ENCODE measurements at places on chromosomes 1 and 21.

GRCh38 chr1:230105754-230106625, 39.0 kb downstream of the GALNT2 start:
- DNase-seq = no peak

DNA sequence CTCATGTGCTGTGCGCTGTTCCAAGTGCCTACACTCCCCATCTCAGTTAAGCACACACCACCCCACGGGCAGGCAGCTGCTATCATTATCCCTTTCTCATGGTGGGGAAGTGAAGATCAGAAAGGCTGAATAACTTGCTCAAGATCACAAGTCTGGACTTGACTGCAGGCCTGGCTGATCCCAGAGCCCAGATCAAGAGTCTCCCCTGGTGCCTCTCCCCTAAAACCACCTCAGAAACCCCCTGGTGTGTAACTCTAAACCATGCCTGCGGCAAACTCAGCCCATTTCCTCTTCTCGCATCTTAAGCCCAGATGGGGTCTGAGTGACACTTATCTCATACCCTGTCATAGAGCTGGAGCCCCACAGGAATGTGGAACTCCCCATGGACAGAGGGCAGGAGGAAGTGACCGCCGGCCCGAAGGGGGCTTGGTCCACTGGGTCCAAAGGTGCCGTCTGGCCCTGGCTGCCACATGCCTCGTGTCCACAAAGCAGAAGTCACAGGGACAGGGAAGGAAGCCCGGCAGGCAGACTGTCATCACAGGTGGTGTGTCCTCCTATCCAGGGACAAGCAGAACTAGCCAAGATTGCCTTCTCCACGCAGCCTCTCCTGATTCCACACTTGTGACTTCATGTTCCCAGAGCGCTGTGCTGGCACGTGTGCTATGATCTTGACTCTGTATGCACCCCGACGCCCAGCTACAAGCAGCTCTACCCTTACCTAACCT, 92.1 kb downstream of the SYF2 start:
- DNase-seq = no peak

DNA sequence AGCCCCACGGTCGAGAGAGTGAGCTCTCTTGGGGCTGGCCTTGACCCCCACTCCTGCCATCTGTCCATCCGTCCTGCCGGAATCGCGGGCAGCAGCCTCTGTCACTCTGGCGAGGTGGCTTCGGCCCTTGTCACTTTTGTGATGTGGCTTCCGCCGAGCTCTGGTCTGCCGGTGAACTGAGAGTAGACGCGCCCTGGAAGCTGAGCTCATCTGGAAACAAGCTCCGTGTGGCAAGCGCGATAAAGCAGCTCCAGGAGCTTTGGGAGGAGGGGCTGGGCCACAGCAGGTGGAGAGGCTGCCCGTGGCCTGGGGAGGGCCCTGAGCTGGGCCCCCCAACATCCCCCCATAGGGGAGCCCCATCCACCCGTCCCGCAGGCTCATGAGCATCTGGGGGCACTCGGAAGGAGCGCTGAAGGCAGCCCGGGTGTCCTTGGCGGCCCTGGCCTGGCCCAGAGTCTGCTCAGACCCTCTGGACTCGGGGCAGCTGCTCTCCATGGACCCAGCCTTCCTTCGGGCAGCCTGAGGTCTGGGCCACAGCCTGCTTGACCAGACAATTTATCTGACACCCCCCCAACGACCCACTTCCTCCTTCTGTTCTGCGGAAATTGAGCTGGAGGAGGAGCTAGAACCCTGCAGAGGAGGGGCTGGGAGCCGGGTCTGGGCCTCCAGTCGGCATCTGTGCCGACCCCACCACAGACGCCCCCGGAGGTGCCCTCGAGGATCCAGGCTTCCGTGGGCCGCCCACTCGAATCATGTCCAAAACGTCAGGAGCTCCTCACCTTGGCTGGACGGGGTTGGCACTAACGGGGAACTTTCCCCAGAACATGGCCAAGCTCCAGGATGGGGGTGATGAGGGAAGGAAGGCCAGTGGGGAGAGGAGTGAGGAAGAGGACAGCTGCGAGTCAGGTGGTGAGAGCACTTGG, 59.1 kb downstream of the SLC19A1 start:
- DNase-seq = peak; percentile 26

- no peak for DNase-seq
These were observed 53.8 kb upstream of the PSEN2 start for GRCh38 chr1:226816576-226816975.

DNA sequence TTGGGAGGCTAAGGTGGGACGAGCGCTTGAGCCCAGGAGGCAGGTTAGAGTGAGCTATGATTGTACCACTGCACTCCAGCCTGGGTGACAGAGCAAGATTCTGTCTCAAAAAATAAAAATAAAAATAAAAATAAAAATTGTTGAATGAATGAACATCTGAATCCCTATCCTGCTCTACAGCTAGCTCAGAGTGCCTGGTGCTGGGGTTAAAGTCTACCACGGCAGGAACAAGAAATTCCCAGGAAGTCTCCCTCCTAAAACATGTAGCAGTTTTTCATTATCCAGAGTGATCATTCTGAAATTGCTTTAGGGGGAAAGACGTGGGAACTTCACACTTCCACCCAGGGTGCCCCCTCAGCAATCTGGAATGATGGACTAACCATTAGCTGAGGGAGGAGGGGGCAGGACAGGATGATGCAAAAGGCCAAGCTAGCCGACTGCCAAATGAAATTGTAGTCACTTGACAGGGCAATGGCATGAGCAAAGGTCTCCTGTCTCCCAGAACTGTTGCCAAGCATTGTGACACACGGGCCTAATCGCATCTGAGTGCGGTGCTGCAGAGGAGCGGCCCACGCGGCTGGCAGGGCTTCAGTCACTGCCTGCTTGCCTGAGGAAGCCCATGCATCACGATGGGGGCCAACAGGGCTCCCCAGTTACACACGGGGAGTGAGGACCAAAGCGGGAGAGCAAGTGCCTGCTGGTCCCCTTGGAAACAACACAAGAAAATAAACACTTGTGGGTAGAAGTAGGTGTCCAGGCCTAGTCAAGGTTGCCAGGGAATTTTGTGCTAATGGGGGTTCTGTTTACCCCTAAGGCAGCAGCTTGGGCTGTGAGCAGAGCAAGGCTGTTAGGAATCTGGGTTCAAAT, 85.7 kb downstream of the NENF start:
- DNase-seq = no peak

GRCh38 chr1:228198977-228199590, 8.8 kb upstream of the OBSCN start:
- no peak for DNase-seq

DNA sequence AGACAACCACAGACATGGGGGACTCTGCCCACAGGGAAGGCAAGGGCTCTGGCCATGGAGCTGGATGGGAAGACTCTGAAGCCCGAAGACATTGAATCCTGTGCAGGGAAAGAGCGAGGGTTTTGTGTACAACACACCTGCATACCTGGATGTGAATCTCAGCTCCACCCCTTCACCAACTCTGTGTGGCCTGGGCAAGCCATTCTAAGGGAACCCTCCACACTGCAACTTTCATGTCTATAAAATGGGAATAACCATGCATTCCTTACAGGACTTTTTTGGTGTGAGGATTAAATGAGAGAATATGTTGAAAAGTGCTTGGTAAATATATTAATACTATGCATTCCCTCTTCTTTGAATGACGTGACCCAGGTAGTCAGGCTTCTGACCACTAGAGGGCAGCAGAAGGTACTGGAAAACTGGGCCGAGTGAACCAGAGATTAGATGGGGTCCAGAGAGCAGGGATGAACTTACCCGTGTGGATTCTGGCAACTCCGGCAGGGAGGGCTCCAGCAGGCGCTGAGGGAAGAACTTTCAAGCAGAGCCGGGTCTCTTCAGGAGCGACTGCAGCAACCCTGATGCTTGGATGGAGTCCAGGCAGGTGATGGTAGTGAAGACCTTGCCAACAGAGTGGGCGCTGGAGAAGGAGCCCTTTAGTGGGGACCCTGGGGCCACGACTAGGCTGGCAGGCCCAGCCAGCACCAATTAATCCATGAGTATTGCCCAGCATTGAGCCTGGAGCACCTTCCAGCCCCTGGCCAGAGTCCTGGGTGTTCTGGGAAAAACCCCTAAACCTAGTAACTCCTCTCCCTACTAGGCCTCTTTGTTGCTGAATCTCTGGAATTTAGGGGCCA, 834 bp upstream of the ELF3 start:
- peak; percentile 33 for DNase-seq

DNA sequence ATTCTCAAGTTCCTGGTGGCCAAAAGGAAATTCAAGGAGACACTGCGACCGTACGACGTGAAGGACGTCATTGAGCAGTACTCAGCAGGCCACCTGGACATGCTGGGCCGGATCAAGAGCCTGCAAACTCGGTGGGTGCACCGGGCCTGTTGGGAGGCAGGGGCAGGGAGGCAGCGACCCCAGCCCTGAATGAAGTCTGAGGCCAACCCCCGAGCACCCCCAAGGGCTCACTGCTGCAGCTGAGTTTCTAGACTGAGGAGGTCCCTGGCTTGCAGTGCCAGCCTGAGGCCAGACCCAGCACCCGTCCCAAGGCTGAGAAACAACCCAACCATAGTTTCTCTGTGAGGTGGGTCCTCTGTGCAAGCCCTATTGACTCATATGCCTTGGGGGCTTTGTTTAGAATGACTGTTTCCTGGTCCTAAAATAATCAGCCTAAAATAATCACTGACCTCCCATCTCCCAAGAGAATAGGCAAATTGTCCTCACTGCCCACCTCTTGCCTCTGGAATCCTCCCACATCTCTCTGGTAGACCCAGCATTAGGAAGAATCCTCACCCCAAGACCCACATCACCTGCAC, 27.1 kb downstream of the CITED4 start:
- DNase-seq = no peak

- no peak for DNase-seq
These were observed 13.2 kb downstream of the TARDBP start for GRCh38 chr1:11025618-11026017.

DNA sequence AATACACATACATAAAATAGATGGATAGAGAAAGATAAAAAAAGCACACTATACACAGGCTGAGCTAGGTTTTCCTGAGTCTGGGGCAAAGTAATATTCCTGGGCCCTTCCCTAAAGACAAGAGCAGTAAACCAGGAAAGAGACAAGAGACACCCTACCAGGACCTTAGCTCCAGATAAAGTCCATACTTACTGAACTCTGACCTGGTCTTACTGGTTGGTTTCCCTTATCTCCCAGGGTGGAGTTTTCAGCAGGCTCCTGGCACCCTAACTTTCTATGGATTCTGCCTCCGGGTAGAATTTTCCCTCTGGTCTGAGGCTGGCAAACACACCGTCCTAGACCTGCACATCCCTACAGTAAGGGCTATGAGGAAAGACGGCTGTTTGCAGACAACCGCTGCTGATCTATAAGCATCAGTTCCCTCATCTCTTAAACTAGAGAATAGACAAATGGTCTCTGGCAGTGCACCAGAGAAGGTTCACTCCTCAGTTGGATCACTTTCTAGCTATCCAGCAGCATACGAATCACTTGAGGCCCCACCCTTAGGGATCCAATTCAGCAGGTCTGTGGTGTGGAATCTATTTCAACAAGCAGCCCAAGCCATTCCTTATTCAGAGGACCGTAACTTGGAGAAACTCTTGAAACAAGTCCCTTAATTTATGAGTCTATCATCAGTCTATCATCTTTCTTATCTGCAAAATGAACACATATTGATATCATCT, 52.0 kb downstream of the ARHGEF11 start:
- no peak for DNase-seq

GRCh38 chr1:202615501-202616354, 94.5 kb downstream of the SYT2 start:
- DNase-seq = no peak

- DNase-seq = no peak
These were observed 47.0 kb upstream of the RBM15 start for GRCh38 chr1:110292031-110292741.

DNA sequence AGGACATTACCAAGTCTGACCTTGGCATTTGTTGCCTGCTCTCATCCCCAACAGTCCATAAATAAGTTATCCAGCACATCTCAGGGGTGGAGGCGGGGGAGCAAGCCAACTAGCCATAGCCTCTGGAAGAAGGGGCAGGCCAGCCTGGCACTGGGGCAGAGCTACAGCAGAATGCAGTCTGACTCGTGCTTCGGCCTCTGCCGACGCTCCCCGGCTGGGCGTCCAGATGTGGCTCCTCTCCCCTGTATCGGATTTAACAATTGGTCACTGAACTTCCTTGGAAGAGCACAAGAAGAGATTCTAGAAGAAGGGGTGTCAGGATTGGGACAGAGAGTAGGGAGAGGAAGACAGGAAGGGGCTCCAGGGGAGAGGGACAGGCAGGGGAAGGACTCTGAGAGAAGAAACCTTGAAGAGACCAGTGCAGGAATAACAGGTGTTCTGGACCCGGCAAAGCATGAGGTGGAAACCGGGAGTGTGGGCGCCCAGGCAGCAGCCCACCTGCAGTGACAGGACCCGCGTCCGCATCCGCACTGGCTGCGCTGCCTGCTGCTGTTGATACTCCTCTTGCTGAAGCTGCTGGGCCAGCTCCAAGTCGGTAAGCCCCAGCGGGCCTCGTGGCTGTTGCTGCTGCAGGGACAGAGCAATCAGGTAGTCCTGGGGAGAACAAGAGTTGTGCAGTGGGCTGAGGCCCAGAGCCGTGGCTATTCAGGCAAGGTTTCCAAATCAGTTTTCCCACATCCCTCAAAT, 9.4 kb downstream of the MINDY1 start:
- DNase-seq = no peak

DNA sequence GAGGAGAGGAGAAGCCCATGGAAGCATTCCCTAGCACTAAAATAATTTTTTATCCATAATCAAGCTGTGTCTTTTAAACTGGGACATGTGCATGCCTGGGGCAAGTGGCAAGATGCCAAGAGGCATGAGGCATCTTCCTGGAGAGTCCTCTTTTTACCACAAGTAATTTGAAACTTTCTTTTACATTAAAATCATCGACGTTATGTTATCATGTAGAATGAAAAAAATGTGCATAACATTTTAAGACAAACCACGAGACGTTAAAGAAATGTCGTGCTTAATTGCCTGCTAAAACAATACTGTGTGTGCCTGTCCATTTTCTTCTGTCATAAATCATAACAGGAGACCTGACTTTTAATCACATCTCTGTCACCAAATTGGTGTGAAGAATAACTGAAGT, 1.5 kb downstream of the STYXL2 start:
- DNase-seq = no peak

- no peak for DNase-seq
These were observed 207.9 kb upstream of the B3GALT2 start for GRCh38 chr1:193394336-193394735.

DNA sequence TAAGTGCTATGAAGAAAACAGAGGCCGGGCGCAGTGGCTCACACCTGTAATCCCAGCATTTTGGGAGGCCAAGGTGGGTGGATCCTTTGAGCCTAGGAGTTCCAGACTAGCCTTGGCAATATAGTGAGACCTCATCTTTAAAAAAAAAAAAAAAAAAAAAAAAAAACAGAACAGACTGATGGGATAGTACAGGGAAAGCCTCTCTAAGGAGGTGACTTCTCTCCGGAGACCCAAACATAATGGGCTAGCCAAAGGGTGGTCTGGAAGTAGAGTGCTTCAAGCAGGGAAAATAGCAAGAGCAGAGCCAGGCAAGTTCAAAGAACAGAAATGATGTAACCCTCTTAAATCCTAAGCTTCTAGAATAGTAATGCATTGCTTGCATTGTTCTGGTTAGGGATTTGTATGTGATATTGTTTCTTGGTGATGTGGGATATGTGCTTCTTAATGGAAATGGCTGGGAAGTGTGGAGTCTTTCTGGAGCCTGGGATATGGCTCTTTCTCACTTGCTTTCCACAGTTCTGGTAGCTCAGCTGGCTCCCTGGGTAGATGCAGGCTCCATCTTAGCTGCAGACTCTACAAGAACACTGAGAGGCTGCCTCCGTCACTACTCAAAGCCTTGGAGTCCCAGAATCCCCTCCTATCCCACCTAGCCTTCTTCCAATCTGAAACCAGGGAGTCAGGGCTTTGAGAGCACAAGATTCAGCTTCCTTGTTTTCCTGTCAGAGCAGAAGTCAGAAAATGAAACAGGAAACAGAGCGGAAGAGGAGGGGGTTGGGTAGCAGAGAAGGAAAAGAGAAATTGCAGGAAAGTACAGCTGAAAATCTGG, 1.9 kb upstream of the PIGV start:
- DNase-seq = no peak

Data from stimulated activated naive CD4-positive, alpha-beta T cell treated with Interleukin-2 at 50 U/mL for 16 hours (primary cell).